SJSA1 (cell line): ENCODE measurements at places on chromosomes 6 and 20.

DNA sequence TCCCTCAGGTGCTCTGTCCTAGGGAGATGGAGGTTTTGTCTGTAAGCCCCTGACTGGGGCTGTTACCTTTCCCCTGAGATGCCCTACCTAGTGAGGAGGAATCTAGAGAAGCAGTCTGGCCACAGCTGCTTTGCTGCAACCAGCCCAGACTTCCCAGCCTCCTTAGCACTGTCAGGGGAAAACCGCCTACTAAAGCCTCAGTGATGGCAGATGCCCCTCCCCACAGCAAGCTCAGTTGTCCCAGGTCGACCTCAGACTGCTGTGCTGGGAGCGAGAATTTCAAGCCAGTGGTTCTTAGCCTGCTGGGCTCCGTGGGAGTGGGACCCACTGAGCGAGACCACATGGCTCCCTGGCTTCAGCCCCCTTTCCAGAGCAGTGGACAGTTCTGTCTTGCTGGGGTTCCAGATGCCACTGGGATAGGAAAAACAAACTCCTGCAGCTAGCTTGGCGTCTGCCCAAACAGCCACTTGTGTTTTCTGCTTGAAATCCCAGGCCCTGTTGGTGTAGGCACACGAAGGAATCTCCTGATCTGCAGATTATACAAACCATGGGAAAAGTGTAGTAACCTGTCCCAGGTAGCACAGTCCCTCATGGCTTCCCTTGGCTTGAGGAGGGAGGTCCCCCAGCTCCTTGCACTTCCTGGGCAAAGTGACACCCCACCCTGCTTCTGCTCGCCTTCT lies 146.4 kb upstream of the PROKR2 start:
- DNase-seq: no peak

DNA sequence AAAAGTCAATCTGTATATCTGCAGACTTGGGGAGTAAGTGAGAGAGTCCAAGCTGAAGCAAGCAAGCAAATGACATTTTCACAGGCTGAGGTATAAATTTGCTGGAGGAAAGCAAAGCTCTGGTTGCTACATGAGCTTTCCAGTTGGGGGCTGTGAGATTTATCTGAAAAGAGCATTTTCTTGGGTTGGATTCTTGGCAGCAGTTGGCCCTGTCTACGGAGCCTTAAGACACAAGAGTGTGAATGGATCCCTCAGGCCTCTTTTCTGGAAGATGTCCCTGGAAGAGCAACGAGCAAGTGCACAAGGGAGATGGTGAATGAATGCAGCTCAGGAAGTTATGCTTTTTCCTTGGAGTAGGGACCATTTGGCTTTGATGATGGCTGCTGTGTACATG lies 30.8 kb downstream of the ISM1 start:
- DNase-seq: no peak

DNA sequence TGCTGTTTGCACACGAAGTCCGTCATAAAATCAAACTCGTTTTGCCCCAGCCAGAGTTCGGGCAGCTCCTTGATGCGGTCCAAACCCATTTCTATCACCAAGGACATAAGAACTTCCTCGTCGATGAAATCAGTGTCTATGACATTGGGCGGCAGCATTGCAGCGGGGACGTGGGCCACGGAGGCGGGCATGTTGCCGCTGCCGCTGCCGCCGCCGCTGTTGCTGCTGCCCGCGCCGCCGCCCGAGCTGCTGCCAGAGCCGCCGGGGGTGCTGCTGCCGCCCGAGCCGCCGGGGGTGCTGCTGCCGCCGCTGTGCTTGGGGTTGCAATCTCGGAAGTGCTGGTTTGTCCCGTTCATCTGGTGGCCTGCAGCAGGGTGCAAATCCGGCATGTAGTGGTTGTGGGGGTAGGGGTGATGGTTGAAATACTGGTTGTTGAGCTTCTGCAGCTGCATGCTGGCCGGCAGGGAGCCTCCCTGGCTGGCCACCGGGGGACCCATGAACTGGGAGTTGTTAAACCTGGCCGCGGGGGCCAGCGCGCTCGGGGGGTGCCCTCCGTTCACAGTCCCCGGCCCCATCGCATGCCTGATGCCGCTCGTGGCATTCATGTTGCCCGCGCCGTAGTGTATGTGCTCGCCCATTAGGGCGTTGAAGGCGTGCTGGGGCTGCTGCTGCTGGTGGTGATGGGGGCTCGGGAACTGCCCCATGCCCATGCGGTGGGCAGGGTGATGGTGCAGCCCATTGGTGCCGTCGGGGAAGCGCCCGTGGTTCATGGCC lies 1.1 kb downstream of the CITED2 start:
- DNase-seq: peak; percentile 56

- DNase-seq: no peak
These were observed 222.6 kb downstream of the FOXC1 start for GRCh38 chr6:1832358-1832757.

- no peak for DNase-seq
These were observed 3.4 kb upstream of the HELZ2 start for GRCh38 chr20:63577317-63577894.

DNA sequence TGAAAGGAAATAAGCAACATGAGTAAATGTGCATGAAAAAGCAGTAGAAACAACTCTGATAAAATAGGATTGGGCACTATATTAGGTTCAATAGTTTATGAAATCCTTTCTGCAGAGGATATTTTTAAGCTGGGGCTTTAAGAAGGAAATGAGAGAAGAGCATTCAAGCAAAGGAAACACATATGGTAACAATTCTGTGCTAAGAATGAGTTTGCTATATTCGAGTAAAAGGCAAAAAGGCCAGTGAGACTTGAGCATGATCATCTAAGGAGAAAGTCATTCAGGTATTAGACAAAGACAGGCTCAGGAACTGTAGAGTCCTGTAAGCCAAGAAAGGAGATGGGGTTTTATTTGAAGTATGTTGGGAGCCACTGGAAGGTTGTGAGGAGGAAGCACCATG lies 387.1 kb upstream of the FLRT3 start:
- no peak for DNase-seq

DNA sequence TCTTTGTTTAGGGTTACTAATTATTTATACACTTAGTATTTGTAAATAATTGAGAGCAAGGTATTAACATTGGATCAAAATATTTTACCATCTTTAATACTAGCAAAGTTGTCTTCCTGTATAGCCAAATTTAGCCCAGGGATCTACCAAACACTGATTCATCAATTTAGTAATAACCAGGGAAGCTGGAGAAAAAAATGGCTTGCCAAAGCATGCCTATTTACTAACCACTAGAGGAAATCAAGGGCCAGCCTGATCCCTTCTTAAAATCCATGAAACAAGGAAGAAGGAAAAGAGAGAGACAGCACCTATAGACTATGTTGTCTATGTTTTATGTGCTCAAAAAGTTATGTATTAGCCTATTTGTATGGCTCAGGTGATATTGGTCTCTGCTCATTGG lies 450.3 kb upstream of the GJE1 start:
- no peak for DNase-seq

DNA sequence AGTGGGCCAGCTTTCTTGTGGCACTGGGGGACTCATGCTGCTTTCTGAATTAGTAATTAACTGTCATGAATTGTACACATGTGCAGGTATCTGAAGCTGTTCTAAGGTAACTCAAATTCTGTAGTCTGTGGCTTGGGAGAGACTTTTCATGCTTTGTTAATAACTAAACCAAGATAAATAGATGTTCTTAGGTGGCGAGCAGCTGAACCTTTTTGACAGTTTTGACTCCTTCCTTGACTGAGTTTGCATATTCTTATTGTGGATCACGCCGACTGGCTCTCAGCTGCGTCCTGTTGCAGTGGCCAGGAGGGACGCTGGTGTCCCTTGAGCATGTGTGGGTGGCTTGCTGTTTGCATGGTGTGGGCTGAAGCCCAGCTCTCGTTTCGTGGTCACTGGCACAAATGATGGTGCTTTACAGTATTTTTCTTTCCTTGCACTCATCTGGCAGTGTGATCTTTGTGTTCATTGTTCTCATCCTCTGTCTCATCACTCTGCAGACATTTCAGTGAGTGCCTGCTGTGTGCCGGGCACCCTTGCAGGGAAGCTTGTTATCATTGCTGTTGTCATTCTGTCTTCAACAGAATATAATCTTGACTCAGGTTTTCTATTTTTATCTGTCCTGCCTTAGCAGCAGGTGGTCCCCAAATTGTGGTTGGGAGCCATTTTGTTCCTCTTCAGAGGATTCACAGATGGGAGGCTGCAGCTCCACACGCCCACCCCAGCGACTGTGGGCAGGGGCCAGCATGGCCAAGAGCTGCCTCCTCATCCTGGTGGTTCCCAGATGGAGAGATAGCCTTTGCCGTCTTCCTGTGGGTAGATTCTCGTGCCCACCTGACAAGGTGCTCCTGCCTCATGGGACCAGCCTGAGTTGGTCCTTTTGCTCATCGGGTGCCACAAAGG lies 39.6 kb downstream of the DUSP22 start:
- DNase-seq: no peak

GRCh38 chr20:35489717-35490116 lies 34.3 kb downstream of the CEP250 start:
- DNase-seq: no peak
